ENCODE measurements at places on chromosomes 3 and 15.

DNA sequence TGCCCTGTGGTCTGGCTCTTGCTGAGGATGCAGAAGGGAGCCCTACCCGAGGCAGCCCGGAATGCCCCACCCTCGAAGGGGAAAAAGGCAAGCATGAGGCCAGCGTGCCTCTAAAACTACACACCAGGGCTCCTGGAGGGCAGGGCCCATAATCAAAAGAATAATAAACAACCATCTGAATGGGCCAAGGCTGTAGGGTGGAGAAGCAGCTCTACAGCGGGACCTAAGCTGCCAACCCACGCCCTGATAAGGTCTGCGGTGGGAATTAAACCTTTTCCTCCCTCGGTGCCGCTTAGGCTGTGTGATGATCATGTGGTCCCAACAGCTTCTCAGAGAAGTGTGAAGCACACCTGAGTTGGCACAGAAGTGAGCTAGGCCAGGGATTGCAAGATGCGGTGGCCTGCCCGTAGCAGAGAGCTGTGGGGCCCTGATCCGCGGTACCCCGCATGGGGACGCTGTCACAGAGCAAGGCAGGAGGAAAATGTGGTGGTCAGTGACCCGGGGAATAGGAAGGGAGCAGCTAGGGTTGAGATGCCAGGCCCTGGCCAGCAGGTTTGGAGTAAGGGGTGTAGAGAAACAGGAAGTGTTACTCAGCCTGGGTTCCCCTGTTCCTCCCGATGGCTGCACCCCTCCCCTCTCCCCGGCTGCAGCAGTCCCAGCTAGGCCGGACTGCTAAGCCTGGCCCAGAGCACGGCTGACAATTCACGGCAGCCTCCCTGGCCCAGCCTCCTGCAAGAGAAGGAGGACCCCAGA lies 1.1 kb upstream of the C15orf62 start:
- DNase-seq: no peak

GRCh38 chr3:126170073-126170777 lies 10.2 kb downstream of the ALDH1L1 start:
- DNase-seq: no peak

GRCh38 chr3:42408156-42408555 lies 2.3 kb downstream of the LYZL4 start:
- no peak for DNase-seq

GRCh38 chr3:170848292-170848917 lies 21.6 kb downstream of the RPL22L1 start:
- DNase-seq: no peak

- no peak for DNase-seq
Observed at GRCh38 chr3:47643092-47643491, 64.4 kb upstream of the CSPG5 start.

DNA sequence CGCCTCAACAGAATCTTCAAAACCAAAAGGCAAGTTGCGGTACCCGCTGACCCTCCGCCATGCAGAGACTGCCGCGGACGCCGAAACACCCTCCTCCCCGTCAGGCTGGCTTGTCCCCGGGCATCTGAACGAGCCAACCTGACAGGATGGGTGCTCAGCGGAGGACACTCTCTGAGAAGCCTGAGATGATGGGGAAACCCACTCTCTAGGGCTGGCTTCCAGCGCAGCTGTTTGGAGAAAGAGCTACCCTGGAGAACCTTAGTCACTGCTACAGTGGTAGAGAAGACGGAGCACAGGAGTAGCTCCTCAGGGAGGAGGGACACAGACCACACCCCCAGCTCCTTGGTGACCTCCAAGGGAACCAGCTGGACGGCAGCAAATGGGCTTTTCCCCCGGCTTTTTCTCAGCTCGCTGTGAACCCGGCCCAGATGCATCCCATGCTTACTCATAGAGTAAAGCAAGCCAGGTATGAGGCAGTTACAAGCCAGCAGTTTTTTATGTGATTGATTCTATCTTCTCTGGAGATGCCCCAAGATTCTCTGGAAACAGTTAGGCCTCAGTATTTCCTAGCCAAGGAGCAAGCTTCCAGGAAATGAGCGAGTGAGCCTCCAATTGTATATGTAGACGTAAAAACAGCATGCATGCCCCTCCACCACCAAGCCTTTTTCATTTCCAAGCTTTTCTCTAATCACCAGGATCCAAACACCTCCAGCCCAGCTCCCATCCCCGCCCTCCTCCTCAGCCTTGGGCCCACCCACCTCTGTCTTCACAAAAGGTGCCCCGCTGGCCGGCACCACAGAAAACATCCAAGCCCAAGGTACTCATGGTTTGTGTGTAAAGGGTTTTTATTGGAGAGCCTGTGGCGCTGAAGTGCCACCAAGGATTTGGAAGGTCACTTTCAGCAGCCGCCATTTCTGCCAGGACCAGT lies 38.7 kb downstream of the FAM174B start:
- peak; percentile 64 for DNase-seq

- DNase-seq: no peak
Observed at GRCh38 chr3:140203510-140203909, 268.5 kb downstream of the CLSTN2 start.

DNA sequence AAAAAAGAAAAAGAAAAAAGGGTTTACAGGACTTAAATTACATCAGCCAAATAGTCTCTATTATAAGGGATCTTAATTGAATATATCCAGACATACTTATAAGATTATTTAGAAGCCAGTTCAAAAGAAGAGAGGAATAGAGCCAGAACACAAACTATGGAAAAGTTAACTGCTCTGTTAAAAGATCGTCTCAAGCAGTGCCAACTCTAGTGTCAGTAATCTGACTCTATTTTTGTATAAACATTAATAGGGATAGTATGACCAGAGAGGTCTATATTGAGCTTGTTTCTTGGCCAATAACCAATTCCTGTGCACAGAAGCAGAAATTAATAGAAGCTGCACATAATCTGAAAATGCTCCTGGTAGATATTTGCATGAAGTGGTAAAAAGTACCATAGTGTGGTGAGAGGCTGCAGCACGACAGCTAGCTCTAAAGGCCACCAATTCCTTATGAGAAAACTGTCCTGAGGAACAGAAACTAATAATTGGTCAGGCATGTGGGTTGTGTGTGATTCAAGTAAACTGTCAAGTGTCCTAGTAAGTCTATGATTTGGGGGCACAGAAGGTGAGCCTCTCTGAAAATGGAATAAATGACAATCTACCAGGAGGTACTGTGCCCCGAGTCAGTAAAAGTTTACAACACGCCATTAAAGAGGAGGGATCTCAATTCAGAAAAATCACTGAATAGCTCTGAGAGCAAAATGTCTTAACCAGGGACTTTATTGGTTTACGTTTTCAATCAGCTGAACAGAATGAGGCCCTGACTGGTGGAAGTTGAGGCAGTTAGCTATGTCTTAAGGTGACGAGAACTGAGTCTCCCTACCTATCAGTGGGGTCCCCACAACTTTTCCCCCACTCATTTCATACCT lies 51.5 kb upstream of the NANOGP8 start:
- DNase-seq: no peak

DNA sequence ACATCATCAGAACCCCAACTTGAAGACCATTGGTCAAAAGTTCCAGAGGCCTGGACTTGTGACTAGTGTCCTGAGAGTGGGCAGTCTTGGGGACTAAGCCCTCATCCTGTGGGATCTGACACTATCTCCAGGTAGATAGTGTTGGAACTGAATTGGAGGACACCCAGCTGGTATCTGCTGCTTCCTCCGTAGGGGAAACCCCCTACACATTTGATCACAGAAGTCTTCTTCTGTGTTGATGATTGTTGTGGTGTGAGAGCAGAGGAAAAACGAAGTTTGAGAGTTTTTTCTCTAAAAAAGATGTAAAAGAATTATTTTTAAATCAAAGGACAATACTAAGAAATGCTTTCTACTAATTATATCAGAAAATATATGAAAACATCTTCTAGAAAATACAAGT lies 6.9 kb downstream of the NSMCE3 start:
- DNase-seq: no peak

DNA sequence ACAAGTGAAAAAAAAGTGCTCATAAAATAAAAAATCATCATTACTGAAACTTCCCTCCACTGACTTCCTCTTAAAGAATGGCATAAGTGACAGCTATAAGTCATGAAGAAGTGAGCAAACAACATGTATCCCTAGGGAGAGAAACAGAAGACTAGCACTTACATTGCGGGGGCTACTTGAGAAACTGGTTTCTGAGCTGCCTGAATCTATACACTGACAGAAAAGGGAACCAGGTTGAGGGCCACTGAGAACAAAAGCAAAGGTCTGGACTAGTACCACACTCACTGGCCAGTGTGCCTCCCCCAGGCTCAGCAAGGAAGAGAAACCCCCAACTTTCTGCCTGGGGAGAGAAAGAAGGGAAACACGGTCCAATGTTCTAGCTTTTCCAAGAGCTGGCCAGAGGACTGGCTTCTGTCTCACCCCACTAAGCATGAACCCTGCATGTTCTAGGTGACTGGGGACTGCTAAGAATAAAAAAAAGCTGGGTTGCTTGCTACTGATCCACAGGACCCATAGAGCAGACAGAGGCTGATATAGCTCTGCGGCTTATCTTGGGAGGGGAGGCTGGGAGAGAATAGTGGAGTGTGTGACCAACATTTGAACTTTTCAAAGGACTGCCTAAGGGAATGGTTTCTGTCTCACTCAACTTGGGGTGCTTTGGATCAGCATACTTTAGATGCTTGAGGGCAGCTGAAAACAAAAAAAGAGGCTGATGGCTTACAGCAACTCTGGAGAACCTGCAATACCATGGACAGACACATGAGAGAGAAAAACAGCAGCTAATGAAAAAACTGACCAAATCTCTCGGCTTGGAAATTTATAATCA lies 8.1 kb downstream of the RAD18 start:
- DNase-seq: no peak

GRCh38 chr3:47306022-47306421 lies 23.3 kb downstream of the KLHL18 start:
- DNase-seq: no peak

DNA sequence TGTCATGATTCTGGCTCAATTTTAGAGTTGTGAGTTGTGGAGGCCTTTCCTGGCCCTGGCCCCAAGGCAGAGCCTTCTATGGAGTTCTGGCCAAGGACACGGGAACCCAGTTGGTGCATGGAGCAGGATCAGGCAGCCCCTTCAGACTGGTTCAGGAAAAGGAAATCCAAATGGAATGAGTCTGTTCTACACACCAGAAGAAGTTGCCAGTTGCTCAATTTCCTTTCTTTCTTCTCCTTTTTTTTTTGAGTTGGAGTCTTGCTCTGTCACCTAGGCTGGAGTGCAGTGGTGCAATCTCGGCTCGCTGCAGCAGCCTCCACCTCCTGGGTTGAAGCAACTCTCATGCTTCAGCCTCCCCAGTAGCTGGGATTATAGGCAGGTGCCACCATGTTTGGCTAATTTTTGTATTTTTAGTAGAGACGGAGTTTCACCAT lies 28.9 kb upstream of the BHLHE40 start:
- no peak for DNase-seq

GRCh38 chr3:139755551-139755950 lies 77.8 kb upstream of the NMNAT3 start:
- DNase-seq: no peak

- no peak for DNase-seq
Observed at GRCh38 chr3:128294999-128295468, 141.8 kb downstream of the EEFSEC start.

DNA sequence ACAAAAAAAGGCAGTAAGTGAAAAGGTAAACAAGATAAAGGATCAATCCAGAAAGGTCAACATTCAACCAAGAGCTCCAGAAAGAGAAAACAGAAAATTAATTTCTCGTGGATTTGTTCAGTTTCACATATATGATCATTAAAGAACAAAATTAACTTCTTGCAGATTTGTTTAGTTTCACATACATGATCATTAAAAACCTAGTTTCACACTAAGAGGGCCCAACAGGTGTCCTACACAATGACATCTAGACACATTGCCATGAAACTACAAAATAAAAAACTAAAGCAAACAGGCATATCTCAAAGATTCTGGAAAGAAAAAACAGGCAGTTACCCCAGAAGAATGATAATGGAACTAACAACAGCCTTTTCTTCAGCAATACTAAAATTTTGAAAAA lies 22.1 kb downstream of the PHC3 start:
- DNase-seq: no peak

DNA sequence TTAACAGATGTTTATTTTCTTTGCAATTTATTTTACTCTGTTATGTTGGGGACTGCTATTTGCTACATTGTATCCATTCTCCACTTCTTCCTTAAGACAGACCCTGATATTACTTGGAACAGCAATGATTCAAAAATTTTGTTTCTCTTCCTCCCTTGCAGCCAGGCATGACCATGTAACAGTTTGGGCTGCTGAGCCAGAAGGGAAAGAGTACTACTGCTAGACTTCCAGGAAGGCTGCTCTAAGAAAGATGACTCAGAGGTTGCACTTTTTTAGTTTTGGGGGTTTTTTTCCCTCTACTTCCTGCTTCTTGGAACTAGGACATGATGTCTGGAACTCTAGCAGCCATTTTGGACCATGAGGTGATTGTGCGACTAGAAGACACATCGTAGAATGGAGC lies 10.3 kb downstream of the PRR20G start:
- DNase-seq: no peak

- DNase-seq: no peak
Observed at GRCh38 chr15:89448825-89449224, 47.6 kb downstream of the RHCG start.

GRCh38 chr3:50520849-50521248 lies 17.4 kb upstream of the CACNA2D2 start:
- no peak for DNase-seq

- DNase-seq: no peak
Observed at GRCh38 chr3:39322936-39323335, 6.6 kb upstream of the CCR8 start.

DNA sequence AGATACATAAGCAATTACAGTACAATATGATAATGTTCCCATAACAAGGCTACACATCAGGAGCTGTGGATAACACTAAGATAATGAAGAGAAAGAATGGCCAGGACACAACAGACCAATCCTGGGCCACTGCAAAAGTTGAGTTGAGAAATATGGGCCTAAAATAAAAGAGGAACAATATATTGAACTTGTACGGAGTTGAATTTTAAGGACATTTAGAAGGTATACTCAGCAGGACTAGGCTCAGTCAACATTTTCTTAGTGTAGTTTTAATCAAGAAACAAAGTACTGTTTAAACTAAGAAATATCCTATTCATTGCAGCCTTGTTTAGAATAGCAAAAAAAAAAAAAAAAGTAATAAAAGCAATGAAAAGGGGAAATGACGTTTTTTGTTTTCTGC lies 24.3 kb downstream of the HERC1 start:
- DNase-seq: no peak

DNA sequence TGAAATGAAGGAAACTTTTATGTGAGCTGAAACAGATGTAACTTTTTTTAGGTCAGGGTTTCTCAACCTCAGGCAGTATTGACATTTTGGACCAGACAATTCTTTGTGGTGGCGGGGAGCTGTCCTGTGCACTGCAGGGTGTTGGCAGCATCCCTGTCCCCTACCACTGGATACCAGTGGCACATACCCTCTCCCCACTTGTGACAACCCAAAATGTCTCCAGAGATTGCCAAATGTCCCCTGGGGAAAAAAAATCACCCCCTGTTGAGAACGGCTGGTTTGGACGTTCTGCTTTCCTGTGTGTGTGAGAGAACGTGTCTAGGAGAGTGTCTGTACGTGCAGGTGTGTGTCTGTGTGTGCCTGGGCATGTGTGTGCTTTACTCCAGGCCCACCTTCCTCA lies 30.7 kb upstream of the GRIP2 start:
- no peak for DNase-seq

- DNase-seq: no peak
Observed at GRCh38 chr3:81105789-81106488, 655.5 kb downstream of the GBE1 start.

- no peak for DNase-seq
Observed at GRCh38 chr3:138673641-138674530, 65.3 kb downstream of the FAIM start.

Measured in RWPE2 (cell line).